ENCODE measurements at places on chromosomes 12 and 14.

DNA sequence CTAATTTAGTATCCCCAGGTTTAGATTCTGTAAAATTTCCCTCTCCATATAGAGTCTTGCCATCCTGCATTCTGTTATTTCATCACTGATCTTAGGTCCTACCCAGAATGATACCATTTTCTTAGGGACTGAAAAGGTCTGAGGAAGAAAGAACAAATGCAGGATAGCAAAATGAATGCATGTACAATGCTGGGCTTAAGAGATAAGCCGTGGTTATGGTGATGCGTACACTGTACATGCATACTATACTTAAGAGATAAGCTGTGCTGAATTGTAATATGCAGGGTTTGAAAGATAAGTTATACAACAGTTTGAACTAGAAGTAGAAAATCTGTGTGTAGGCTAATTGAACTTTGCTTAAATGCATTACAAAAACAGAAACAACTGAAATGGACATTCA is 416.2 kb downstream of the C12orf50 start:
- DNase-seq: no peak

- no peak for DNase-seq
These were observed 92.1 kb upstream of the OTX2 start for GRCh38 chr14:56902385-56902784.

GRCh38 chr14:58362798-58363412 is 32.8 kb upstream of the TOMM20L start:
- DNase-seq: no peak

DNA sequence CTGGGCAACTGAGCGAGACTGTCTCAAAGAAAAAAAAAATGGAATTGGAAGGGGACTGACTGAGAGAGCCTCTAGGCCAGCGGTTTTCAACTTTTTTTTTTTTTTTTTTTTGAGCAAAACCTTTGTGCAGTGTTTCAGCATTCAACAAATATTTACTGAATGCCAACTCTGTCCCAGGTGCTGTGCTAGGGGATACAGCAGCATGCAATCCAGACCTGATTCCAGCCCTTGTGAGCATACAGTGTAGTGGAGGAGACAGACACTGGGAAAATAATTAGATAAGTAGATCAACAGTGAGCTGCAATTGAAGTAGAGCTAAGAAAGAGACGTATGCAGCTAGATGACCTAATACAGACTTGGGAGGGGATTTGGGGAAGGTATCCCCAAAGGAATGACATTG is 23.8 kb upstream of the LTBP2 start:
- no peak for DNase-seq

All from adrenal gland (tissue), 19 donors.